ENCODE measurements at places on chromosomes 5 and 9. TPM values are rescaled to one million over a fixed set of nuclear protein-coding genes. Genes with fewer than 3 reads are reported as not detected.

DNA sequence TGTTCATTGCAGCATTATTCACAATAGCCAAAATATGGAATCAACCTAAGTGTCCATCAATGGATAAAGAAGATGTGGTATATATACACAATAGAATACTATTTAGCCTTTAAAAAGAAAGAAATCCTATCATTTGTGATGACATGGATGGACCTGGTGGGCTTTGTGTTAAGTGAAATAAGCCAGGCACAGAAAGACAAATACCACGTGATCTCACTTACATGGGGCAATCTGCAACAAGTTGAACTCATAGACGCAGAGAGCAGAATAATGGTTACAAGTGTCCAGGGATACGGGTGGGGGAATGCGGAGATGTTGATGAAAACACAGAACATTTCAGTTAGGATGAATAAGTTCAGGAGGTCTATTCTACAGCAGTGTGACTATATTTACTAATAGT lies 66.4 kb upstream of the ALDH1B1 start:
- DNase-seq, result no peak

- peak; percentile 36 for DNase-seq
Observed at GRCh38 chr5:179623906-179624741, 653 bp upstream of the HNRNPH1 start.

The PHAX gene
- total RNA-seq, result 59.2 TPM

DNA sequence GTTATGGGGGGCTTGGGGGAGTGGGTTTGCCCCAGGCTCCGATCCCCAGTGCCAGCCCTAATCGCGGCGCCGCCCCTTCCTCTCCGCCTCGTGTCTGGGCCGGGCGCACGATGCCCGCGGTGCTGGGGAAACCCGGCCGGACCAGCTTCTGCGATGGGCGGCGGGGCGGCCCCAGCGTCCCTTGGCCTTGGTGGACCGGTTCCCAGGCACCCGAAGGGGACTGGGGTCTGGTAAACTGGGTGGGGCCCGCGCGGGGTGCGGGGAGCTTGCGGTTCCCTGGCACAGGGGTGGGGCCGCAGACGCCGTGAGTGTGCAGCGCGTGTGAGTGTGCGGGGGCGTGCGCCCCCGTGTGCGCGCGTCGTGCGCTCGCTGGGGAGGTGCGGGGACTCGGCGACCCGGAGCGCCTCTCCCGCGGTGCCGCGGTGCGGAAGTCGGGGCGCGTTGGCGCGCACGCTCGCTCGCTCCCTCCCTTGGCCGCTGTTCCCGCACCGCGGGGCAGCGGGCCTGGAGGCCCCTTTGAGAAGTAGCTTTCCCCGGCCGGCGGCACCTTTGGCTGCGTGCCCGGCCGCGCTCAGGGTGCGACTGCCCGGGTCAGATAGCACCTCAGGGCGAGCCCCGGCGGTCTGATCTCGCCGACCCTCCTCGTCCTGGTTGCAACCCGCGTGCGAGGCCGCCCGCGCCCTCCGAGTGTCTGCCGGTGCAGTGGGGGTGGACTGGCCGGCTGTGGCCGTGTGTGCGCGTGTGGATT lies 568 bp downstream of the MACIR start:
- peak; percentile 76 for DNase-seq
